GF-D8 (cell line): ENCODE measurements at places on chromosomes 6 and 20.

- DNase-seq, result no peak
Observed at GRCh38 chr20:60255866-60256265, 297.6 kb downstream of the CDH26 start.

DNA sequence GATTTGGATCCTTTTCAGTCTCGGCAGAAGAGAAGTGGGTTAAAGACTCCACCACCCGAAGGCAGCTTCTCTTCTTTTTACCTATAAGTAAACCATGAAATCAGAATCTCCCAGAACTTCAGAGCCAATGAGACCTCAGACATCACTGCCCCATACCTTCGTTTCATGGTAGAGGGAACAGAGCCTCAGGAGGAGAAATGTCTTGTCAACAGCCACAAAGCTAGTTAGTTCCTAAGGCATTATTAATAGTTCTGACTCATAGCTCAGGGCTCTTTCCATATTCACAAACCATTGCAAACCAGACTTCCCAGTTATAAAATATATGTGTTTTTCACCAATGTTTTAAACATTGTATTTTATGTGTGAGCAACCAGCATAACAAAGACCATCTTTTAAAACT, 118.7 kb upstream of the RIPOR2 start:
- DNase-seq, result no peak

DNA sequence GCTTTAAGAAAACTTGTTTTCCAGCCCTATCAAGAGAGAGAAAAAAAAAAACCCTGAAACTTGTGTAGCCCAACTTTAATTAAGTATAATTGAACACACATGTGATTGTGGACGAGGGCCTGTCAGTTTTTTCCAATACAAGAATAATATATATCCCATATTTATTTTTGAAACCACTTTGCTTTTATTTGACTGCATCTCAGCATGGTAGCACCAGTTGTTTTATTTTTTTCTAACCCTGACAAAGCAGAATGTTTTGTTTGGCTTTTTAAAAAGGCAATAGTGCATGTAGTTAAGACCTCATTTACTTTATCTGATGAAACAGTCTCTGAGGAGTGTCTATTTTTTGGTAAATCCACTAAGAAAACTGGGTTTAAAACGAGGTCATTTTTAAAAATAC, 257.7 kb downstream of the CDKAL1 start:
- no peak for DNase-seq

DNA sequence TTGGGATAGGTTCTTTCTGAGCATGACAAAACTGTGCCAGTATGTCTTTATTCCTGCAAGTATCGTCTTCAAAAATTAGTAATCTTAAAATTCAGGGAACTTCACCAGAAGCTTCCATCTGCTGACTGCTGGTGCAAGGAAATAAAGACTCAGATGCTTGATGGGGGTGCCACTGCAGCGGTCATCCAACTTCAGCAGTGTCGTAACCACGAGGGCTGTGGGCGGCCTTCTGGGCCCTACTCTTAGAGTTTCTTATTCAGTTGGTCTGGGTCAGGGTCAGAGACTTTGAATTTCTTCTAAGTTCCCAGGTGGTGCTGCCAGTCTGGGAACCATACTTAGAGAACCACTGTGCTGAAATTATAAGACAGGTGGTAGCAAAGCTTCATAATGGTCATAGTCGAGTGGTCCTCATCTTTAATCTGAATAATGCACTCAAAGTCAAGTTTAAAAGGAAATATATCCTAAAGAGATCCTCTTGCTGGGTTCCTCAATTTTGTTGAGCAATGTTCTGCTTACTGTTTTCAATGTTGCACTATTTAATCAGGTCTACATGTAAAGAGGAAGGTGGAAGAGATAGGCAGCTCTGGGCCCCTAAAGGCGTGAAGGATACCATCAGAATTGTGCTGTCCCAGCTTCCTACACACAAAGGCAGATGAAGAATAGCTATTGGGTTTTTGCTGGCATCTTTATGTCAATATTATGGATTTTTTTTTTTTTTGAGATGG, 165.4 kb upstream of the GMDS start:
- DNase-seq, result no peak

GRCh38 chr6:157269261-157269794, 54.0 kb downstream of the TMEM242 start:
- no peak for DNase-seq

DNA sequence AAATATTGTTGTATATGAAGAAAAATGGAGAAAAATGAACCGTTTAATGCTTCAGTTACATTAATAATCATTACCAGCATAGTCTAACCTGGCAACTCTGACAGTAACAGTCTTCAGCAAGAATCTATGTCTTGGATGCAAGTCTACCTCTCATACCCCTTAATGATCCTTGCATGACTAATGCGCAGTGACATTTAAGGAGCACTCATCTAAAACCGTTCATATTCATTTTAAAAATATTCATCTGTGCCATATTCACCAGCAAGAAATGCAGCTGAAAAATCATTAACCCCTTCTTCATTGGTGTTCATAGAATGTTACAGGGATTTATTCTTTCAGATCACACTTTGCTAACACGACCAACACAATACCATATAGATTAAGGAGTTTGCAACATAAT, 227.2 kb upstream of the ASCC3 start:
- no peak for DNase-seq
